GM19239 (cell line): ENCODE measurements at places on chromosomes 3 and 15.

GRCh38 chr15:92666780-92667179, 11.2 kb upstream of the FAM174B start:
- DNase-seq = no peak

DNA sequence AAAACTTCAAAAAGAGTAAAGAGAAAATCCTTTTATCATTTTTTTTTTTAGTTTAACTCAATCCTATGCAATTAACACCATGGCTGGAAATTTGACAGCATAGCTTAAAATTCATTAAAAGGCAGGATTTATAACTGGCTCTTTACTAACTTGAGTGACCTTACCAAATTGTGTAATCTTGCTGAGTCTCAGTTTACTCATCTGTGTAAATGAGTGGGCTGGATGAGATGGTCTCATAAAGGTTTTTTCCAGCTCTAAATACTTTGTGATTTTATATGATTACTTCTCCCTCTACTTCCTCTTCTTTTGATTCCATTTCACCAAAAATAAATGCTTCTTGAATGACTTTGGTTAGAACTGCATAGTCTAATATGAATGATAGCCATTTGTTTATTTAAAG, 234.9 kb upstream of the SATB1 start:
- no peak for DNase-seq

DNA sequence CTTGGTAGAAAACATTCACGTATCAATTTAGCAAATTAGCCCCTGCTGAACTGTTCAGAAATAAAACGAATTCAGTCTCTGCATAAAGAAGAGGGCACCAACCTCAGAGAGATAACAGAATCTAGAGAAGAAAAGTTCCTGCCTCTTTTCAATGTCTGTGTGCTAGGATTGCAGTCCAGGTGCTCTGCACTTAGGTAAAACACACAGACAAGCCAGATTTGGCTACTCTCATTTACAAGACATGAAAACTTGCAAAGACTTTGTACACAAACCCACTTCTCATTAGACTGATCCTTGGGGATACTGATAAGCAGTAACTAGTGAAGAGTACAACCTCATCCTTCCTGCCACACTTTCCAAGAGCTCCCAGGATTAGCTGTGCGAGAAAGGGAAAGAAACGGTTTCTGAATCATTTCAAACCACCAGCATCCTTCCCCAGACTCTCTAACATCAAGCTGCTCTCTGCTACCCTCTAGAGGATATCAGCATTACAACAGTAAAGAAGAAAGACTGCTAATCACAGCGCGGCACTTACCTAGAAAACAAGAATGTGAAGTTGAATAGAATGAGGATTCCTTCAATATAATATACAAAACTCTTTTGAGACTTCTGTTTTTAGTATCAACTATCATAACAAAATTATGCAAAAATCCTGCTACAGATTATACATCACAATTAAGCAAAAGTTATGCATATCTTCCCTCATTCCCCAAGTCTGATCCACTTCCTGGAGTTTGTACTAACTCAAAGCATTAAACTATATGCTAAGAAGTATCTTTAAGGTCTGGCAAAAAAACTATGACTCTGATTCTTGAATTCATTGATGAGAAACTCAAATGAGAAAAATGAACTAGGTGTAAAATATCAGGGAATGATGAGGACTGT, 306.4 kb downstream of the MAGI1 start:
- peak; percentile 16 for DNase-seq

DNA sequence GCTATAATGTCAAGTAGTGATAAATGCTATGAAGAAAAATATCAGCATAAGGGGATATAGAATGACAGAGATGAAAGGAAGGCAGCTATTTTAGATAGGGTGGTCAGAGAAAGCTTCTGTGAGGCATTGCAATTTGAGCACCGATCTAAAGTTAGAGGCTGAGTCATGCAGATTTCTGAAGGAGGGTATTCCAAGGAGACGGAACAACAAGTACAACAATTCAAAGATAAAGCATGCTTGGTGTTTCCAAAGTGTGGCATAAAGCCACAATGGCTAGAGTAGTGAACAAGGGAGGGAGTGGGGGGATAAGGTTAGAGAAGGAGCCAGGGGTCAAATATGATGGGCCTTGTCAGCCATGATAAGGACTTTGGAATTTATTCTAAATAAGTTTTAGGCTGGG, 71.9 kb downstream of the PFN2 start:
- no peak for DNase-seq

DNA sequence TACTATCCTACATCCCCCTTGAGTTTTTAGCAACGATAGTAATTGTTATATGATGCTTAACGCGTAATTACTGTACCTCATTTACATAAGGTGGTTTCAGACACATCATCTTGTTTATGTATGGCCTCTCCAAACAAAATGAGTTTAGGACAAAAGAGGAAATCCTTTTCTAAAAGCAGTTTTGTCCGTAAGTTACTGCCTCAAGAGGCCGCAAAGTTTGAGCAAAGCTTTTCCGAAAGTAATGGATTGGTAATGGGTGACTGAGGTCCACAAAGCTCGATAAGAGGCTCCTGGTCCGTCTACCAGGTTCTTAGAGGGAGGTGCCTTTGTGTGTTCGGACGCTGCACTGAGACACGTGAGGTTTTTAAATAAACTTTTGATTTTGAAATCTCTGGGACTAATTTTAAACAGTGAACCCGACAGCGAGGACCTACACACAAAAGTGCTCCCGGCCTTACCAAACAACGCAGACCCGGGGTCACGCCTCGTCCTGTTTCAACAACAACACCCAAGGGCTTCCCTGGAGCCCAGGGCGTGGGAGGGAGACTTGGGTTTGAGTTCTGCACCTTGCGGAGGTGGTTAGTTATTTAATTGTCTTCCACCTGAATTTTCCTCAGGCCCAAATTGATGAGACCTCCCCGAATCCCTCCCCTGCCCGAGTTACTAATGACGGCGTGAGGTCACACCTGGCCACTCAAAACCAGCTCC, 456 bp upstream of the C15orf61 start:
- no peak for DNase-seq

GRCh38 chr3:139571711-139572110, 32.2 kb upstream of the RBP1 start:
- no peak for DNase-seq

GRCh38 chr3:12884186-12884680, 42.9 kb upstream of the RPL32 start:
- no peak for DNase-seq

- DNase-seq = no peak
Measured at GRCh38 chr15:71627188-71627587, 183.2 kb upstream of the NR2E3 start.

DNA sequence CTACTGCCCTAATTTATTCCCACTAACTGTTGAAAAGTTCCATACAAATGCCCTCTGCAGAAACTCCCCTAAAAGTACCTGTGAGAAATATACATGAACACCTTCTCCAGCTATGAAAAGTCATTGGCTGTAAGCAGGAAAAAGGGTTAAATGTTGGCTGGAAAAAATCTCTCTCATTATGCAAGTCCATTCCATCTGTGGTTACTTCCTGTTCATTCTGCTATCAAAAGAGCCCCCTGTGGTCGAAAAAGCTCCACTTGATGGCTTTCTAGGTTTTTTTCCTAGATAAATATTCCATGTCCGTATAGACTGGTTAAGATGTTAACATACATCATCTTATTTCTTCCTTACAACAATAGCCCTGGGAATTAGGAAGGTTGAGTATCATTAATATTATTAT, 56.2 kb upstream of the AKAP13 start:
- no peak for DNase-seq

DNA sequence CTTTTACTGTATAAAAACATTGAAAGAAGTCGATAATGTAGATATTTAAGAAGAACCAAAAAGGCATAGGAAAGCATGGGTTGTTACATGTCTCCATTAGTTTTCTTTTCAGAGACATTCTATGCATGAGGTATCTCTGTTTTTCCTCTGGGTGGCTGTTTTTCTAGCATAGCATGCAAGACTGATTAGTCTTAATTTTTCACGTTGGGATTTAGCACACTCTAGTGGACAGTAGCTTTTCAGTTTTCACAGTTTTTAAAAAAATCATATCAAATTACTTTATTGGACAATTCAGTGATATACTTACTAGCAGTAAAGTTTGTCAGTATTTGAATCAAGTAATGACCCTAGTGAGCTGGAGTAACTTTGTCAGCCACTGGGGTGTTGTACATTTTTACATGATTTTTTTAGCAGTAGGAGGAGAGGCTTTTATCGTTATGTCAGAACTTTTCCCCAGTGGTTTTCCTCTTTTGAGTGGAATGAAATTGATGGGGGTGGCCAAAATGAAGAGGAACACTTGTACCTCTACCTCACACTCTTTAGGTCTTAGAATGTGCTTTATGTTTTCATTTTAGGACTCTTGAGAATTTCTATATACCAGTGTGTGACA, 57.2 kb downstream of the SEC22A start:
- DNase-seq = no peak

- DNase-seq = no peak
Measured at GRCh38 chr3:9957214-9957613, 5.0 kb upstream of the PRRT3 start.

- DNase-seq = no peak
Measured at GRCh38 chr15:56598991-56599390, 134.1 kb upstream of the MNS1 start.

DNA sequence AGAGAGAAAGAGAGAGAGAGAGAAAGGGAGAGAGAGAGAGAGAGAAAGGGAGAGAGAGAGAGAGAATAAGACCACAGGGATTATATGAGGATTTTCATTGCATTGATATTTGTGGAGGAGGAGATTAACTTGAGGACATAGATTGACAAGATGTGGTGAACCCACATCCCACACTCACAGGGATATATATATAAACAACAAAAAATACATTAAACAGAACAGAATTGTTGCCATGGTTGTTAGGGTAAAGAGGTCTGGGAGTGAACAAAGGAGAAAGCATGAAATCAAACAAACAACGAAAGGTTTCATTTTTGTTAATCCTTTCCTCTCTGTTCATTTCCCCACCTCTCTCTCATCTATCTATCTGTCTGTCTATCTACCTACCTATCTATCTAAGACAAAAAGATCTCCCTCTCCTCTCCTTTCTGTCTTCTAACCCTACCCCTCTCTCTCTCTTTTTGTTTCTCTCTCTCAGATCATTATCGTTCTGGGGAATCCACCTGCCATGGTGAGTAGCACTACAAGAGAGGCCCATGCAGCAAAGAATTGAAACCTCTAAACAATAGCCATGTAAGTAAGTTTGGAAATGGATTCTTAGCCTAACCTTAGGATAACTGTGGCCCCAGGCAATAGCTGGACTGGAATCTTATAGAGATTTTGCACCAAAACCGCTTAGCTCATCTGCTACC, 280.9 kb downstream of the RAP2B start:
- no peak for DNase-seq

DNA sequence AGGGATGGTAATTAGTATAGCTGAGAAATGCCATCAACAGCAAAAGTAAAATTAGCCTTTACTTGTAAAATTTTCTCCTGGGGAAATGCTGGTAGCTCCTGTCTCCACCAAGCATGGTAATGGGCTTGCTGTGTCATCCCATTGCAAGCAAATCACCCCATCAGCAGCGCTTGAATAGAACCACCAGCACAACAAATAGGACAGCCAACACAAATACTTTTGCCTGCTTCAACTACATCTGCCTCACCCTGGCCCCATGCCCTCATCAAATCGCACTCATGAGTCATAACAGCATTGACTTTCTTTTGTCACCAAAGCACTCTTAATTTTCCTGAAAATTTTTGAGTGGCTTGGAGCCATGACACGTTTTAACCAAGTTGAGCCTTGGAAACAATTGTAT, 52.6 kb downstream of the ERC2 start:
- no peak for DNase-seq

DNA sequence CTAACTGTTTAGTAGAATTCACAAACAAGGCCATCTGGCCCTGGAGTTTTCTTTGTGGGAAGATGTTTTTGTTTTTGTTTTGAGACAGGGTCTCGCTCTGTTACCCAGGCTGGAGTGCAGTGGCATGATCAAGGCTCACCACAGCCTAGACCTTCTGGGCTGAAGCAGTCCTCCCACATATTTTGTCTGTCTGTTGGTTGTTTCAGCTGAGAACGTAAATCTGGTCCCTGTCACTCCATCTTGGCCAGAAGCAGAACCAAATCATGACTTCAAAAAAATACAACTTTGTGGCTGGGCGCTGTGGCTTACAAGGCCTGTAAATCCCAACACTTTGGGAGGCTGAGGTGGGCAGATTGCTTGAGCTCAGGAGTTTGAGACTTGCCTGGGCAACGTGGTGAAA, 27.1 kb downstream of the MRAS start:
- no peak for DNase-seq

- DNase-seq = no peak
Measured at GRCh38 chr3:172709774-172710663, 848 bp downstream of the NCEH1 start.

- DNase-seq = no peak
Measured at GRCh38 chr15:66067687-66068086, 185.9 kb downstream of the MEGF11 start.

DNA sequence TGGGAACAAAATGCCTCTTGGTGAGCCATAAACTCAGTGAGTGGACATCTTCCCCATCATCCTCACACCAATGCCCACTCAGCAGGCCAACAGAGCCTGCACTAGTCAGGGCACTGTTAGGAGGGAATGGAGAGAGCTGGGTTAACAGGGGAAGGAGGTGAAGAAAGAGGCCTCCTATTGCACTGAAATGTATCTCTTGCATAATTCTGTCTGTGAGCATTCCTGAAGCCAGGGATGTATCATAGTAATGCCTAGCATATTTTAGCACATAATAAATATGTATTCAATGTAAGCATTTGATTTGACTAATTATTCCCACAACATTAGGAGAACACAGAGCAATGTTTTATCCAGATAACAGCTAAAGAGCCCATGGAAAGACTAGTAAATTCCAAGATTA, 81.2 kb downstream of the ANO10 start:
- DNase-seq = no peak

DNA sequence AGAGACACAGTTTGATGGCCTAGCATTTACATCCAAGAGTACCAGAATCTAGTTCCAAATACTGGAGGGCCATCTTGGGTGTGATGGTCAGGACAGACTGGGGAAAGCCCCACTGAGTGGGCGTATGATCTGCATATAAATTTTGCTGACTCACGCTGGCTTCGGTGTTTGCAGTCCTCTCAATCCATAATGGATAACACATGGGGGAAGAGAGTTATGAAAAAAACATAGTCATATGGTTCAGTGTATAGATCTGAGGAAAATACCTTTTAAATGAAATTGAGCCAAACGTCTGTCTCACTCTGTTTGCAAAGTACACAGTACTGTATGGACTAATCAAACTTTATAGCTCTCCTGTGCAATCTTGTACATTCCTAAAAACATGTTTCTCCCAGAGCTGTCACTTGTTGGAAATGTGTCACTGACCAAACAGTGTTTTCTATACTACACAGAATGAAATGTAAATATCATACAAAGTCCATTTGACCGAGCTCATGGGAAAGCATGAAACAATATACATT, 125.3 kb upstream of the THBS1 start:
- no peak for DNase-seq

GRCh38 chr3:149179220-149179619, 42.4 kb downstream of the CP start:
- DNase-seq = no peak

GRCh38 chr15:70473581-70474370, 289.6 kb downstream of the UACA start:
- no peak for DNase-seq
